ENCODE measurements at places on chromosomes 12 and 14.

DNA sequence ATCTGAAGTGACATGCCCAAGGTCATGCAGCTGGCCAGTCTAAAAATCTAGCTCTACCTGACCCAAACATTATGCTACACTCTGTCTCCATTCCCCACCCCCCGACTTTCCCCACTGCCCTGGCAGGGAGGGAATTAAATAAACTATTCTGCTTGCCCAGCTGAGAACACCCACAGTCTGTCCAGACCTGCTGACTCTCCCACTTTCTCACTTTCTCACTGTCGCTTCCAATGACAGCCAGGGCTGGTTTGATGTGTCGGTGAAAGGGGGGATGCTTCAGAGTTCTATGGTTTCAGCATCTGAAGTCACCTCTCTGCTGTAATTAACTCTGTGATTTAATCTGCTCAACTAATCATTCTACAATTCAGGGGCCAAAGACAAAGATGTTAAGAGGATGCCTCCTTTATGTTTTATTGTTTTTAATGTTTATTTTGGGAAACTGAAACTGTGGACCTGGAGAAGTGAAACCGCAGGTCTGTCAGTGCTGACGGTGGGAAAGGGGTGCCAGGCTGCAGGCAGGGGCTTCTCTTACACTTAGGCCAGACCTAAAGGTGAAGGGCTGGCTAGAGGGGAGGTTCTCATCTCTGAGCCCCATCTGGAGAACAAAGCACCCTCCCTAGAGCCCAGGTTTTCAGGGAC lies 8.1 kb upstream of the MSI1 start:
- DNase-seq, result no peak

- no peak for DNase-seq
These were observed 220.3 kb downstream of the MON2 start for GRCh38 chr12:62686938-62687337.

- DNase-seq, result no peak
These were observed 14.4 kb downstream of the HHIPL1 start for GRCh38 chr14:99659333-99659741.

DNA sequence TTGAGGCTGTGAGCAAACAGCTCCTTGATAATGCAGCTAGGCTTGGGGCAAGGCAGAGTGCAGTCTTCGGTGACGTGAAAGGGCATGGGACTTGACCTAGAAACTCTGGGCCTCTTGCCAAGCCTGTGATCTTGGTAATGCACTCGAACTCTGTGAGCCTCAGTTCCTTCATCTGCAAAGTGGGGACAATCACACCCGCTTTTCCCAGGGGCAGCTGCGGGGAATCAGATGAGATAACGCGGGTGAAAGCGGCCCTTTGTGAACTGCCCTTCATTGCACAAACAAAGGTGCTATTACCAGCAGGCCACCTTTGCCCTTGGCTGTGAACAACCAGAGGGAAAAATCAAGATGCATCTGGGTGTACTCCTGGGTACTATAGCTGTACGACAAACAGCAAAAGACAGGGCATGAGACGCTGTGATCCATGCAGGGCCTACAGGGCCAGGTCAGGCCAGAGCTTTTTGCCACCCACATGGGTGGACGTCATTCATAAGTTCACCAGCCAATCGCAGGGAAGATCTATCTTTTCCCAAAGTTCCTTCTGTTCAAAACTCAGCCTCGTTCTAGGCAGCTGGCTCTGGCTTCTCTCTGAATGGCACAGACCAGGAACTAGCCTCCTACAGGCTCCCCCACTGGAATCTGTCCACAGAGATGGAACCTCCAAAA lies 3.2 kb downstream of the MSI1 start:
- no peak for DNase-seq

GRCh38 chr12:31756977-31757420 lies 28.2 kb upstream of the AMN1 start:
- DNase-seq, result no peak

DNA sequence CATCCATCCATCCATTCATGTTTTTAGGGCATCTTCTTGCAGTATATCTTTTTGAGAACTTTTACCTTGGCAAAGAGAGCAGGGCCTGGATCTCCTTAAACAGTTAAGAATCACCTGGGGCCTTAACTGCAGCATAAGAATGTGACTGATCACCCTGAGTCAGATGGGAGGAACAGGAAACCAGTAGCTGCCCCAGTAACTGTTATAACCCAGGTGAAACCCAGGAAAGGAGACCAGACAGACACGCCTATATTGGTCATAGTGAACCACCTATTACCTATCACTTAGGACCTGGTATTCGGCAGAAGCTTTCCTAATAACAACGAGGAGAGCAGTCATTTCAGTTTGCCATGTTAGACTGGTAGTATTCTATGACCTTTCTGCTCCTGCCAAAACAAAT lies 43.4 kb upstream of the NR2C1 start:
- DNase-seq, result no peak

DNA sequence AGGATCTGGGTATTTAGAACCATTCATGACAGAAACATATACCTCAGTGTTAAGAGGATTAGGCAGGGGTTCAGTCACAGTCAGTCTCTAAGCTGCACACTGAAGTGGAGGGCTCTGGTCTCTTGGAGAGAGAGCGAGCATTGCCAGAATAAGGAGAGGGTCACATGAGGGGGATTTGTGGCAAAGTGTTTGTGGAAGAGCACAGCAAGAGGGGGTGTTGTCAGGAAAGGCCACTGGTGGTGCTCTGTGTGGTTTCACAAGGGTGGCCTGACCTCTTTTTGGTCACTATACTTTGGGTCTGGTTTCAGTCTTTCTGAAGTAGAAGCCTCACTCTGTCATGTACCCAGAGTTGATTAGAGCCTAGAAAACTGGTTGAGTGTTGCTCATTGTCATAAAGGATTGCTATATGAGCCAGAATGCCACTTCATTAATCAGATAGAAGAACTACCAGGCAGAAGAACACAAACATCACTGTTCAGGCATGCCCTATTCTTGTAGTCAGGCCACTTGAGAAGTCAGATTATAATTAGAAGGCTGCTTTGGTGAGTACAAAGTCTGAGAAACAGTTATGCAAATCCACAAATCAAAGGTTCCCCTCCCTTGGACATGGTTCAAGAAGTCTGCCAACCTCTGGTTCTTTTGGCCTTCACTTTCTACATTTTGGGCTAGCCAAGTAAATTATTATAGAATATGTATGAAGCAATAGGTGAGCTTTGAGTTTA lies 8.4 kb downstream of the TMEM19 start:
- DNase-seq, result no peak

- DNase-seq, result no peak
These were observed 91.6 kb upstream of the PTPRQ start for GRCh38 chr12:80352474-80352873.

DNA sequence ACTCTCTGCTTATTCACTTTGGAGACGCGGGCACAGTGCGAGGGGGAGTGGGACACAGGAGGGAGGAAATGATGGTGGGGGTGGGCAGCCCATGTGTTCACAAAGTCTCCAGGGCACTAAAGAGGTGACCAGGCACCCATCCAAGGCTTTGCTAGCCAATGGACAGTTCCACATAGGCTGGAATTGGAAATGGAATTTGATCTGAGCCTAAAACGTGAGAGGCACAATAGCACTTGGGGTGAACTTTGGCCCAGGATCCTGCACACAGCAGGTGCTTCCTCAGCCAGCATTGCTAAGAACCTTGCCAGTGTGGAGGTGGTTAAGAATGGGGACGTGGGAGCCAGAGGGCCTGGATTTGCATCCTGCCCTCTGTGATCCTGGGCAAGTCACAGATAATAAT lies 193.8 kb downstream of the CHST11 start:
- no peak for DNase-seq

GRCh38 chr12:28973491-28973890 lies 175.6 kb upstream of the FAR2 start:
- no peak for DNase-seq
